Neural progenitor cell (in vitro differentiated cells): ENCODE measurements at places on chromosomes 4 and X. TPM values are rescaled to one million over a fixed set of nuclear protein-coding genes. Genes with fewer than 3 reads are reported as not detected.

DNA sequence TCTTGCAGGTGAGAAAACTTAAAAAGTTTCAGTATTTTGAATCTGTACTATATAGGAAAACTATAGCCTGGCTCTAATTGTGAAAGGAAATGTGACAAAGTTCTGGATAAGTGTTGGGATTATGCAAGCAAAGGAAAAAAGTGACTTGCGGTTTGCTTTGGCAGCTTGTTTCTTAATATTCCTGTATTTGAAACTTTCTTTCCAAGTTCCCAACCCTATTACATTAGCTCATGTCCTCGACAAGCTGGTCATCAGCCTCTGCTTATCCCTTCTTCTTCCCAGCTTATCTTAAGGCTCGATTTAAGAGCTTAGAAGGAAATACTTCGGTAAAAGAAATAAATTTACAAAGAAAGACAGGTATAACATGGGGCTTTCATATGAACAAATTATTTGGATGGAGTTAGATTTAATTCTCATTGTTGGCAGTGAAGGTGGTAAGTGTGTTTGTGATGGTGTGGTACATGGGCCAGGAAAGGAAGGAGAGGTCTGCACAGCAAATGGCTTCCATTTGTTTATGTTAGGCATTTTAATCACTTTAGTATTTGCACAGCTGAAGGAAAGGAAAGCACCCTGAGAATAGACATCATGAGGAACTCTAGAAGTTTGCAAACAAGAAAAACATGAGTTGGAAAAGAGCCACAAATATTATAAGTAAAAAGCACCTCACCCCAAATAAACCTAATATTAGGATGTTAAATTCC, 5.1 kb upstream of the MYOZ2 start:
- DNase-seq = no peak
- no peak overlapping the region for H3K4me3 ChIP-seq
- H3K27me3 ChIP-seq = no peaks in the 10 kb centered on the region
- H3K36me3 ChIP-seq = no peaks in the 10 kb centered on the region

- no peak overlapping the region for H3K4me3 ChIP-seq
- H3K4me1 ChIP-seq = peaks cover 3% of the 10 kb centered on the region
- H3K27me3 ChIP-seq = no peaks in the 10 kb centered on the region
Measured at GRCh38 chr4:17475481-17475880, 36.4 kb downstream of the QDPR start.

Gene CLDN2
- not detected in 2 replicates for total RNA-seq

- DNase-seq = no peak
- no peak overlapping the region for H3K27ac ChIP-seq
- H3K4me3 ChIP-seq = no peak overlapping the region
Measured at GRCh38 chrX:79290596-79290995, 76.5 kb downstream of the ITM2A start.

Gene ARHGAP4
- total RNA-seq = 5.1 and 17.9 TPM in 2 replicates

- DNase-seq = no peak
- no peak overlapping the region for H3K27ac ChIP-seq
- H3K4me3 ChIP-seq = no peak overlapping the region
- no peaks in the 10 kb centered on the region for H3K36me3 ChIP-seq
Measured at GRCh38 chr4:6204871-6205566, 4.7 kb upstream of the JAKMIP1 start.

DNA sequence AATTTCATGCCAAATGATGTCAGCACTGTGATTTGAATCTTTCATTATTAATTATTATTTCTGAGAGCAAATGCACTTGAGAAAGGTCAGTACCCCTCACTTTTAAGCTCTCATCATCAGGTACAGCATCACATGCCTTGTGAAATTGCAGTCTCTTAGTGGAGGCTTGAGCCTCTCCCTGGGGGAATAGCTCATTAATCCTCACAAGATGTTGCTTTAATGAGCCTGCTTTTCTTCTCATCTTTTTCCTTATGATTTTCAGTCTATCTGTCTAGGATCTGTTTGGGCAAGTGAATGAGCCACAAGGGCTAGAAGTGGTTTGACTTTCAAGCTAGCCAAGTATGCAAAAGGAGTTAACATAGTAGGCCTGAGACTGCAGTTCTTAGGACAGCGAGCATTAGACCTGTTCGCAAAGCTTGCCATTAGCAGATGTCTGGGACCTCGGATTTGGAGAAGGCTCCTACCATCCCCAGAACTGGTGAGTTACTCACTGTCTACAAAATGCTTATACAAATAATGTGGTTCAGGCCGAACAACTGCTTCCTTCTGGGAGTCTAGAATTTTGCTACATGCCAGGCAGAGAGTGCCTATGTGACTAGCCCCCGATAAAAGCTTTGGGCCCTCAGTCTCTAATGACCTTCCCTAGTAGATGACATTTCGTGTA, 174.5 kb downstream of the IL15 start:
- peak overlapping the region; percentile 76 for H3K27ac ChIP-seq
- H3K4me1 ChIP-seq = peaks cover 21% of the 10 kb centered on the region
- DNase-seq = no peak
- no peak overlapping the region for H3K4me3 ChIP-seq
- no peaks in the 10 kb centered on the region for H3K27me3 ChIP-seq

DNA sequence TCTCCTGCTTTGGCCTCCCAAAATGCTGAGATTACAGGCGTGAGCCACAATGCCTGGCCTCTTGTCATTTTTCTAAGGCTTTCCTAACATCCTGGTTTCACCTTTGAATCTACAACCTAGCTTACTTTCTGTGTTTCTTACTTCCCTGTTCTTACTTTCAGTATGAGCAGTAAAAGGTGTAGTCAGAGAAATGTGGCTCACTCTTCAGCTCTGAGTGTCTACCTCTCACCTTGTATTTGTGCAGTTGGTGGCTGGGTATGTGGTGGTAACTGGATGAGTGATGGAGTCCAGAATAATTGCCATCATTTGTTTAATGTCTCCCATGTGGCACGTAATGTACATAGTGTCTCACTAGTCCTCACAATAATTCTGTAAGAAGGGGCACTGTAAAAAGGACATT, 19.1 kb upstream of the CXCL11 start:
- no peaks in the 10 kb centered on the region for H3K27me3 ChIP-seq
- peaks cover 26% of the 10 kb centered on the region for H3K4me1 ChIP-seq
- H3K27ac ChIP-seq = peak overlapping the region; percentile 61
